Stimulated activated CD4-positive, alpha-beta T cell treated with anti-CD3 and anti-CD28 coated beads, TNF-alpha, amount 100 ng/mL, for 24 hours (primary cell): ENCODE measurements at places on chromosomes 5 and 9.
A peak's percentile ranks its signal among the peaks of the same experiment; 100 is the strongest.

DNA sequence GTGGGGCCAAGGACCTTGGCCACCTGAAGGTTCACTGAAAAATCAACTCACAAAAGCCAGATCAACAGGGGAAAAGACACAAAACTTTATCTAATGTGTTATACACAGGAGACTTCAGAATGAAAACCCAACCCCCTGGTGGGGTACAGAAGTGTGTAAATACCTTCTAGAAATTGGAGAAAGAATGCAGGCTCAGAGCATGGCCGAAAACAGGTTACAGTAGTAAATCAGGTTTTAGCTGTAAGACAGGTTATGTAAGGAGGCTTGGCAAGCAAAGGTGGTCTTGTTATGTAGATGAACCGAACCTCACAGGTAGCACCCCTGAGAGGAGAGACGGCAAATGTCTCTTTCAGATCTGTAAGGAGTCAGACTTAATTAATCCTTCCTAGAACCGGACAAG lies 10.0 kb downstream of the CEMIP2 start:
- DNase-seq: no peak

DNA sequence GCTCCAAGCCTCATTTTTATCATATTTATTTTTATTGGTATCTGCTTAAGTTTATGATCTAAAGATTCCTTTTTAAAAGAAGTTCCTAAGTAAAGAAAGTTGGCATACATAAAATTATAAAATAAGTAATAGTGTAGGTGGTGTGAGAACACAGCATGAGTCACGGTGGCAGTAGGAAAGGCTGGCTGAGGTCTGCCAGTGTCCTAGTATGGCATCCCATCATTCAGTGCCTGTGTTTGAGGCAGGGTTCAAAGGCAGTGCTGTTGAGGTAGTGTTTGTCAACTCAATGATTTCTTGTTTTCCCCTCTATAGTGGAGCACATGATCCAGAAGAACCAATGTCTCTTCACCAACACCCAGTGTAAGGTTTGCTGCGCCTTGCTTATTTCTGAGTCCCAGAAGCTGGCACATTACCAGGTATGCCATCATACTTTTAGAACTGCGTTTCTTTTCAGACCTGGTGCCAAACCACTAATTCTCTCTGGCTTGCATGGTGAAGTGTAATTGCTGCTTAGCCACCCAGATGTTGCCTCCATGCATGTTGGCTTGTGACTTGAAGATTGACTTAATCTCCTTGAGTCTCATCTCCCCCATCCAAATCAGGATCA lies 18.4 kb downstream of the ZNF346 start:
- DNase-seq: no peak

DNA sequence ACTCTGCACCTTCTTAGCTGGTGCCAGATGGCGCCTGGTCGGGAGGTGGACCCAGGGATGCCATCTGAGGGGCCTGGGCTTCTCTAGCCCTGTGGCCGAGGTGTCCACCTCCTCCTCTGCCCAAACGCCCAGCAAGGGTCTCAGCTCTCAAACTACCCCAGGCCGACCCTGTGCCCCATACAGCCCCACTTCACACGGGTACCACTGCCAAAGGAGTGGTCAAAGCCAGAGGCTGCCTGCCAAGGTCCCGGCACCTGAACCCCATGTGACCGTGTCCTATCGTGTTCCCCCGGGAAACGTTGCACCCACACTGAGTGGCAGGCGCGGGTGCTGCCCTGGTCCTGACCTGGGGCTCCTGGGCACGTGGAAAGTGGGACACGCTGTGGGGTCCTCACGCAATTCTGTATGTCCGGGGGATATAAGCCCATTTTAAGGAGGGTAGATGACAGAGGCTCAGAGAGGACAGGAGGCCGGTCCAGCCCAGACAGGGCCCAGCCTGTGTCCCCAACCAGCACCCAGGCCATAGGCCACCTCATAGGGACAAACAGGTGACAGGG lies 1.9 kb downstream of the ENTPD8 start:
- no peak for DNase-seq

GRCh38 chr5:77952636-77953212 lies 176.6 kb upstream of the TBCA start:
- DNase-seq: no peak

- no peak for DNase-seq
These were observed 271.0 kb downstream of the PRR16 start for GRCh38 chr5:120735076-120735475.

GRCh38 chr9:13962006-13962405 lies 351.9 kb downstream of the NFIB start:
- no peak for DNase-seq

GRCh38 chr9:137676998-137677397 lies 58.2 kb downstream of the EHMT1 start:
- DNase-seq: no peak

GRCh38 chr5:173279166-173279565 lies 44.2 kb upstream of the NKX2-5 start:
- no peak for DNase-seq

GRCh38 chr9:13552606-13553215 lies 273.2 kb upstream of the MPDZ start:
- DNase-seq: no peak

- DNase-seq: no peak
These were observed 65.9 kb upstream of the EFNA5 start for GRCh38 chr5:107736638-107737037.

GRCh38 chr9:106889061-106889590 lies 26.2 kb downstream of the ZNF462 start:
- DNase-seq: no peak

DNA sequence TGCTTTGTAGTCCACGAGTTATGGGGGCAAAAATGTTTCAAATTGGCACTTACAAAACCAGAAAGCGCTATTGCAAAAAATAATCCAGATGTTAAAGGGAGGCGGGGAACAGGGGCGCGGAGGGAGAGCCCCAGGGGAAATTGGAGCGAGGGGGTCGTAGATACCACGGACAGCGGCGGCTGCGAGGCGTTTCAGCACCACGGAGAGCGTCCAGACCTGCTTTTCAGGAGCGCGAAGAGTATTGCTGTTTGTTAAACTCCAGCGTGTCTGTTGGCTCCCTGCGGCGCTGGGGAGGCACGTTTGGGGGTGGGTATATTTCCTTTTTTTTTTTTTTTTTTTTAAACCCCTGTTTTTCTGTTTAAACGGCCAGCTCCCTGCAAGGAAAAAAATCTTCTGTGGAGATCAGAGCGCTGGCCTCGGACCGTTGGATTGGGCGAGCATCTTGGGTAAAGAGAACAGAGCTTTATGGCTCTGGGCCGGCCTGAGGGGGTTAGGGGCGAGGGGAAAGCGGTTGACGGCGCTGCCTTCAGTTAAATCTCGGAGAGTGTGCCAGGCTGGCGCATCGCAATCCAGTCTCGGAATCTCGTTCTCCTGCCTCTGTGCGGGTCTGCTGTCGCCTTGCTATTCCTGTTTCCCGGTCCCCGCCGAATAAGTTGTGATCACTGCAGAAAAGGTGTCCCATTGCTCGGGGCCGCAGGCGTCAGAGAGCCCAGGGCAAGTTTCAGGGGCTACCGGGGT lies at the start of gene GLRA1:
Gene GLRA1 (minus strand): TSS at position 288 of the 738 bp plus-strand sequence. CDS start 302 bp downstream, outside the sequence.
- peak; percentile 26 for DNase-seq
